IMR-90 (cell line): ENCODE measurements at places on chromosomes 3 and 15. TPM values are rescaled to one million over a fixed set of nuclear protein-coding genes. Genes with fewer than 3 reads are reported as not detected.

- DNase-seq, result peak; percentile 41
Observed at GRCh38 chr15:74252291-74252690, 16.2 kb downstream of the CCDC33 start.

GRCh38 chr15:63299943-63300575, 22.7 kb downstream of the APH1B start:
- no peak for DNase-seq

- DNase-seq, result peak; percentile 47
Observed at GRCh38 chr3:33417066-33417673, 23.0 kb downstream of the UBP1 start.

DNA sequence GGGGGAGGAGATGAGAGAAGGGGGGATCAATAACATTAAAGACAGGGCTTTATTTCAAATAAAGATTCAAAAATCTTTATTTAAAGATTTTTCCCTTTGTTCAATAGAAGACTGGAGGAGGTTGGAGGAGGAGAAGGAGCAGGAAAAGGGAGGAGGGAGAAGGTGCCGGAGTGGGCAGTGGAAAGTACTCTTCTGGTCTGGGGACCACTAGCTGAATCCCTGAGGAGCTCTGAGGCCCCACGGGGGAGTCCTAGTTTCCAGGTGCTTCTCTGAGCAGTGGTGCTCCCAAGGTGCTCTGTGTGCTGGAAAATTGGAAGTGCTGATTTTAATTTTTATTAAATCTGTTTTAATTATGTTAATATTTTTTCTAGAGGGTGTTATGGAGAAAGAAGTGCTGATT, 19.4 kb upstream of the SEMA4B start:
- DNase-seq, result no peak

DNA sequence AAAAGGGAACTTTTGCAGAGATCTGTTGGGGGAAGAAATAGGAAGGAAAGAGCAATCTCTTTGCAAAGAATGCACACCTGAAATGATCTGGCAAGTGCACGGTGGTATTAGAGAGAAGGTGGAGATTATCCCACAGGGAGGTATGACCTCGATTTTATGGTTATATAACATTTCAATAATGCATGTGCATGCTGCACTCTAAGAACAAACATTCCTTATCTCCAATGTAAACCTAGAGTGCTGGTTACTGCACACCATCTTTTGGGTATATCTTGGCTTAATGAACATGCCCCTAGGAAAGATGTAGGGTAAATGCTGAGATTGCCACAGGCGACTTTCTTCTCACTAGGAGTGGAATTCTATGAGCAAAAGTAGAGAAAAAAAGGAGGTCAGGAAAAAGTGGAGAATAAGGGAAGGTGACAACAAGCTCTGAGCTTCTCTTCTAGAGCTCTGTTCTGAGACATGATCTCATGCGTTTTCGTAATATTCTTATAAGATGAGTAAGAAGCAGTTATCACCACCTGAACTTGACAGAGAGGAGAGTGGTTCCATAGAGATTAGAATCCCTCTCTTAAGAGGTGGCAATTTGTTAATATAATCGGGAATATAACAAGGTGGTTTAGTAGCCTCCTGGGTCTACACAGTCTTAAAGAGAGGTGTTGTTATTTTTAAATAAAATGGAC, 117.5 kb upstream of the TMC3 start:
- peak; percentile 41 for DNase-seq

GRCh38 chr3:128557531-128558280, 64.7 kb upstream of the GATA2 start:
- DNase-seq, result no peak

- no peak for DNase-seq
Observed at GRCh38 chr3:57981483-57982087, 26.6 kb upstream of the FLNB start.

DNA sequence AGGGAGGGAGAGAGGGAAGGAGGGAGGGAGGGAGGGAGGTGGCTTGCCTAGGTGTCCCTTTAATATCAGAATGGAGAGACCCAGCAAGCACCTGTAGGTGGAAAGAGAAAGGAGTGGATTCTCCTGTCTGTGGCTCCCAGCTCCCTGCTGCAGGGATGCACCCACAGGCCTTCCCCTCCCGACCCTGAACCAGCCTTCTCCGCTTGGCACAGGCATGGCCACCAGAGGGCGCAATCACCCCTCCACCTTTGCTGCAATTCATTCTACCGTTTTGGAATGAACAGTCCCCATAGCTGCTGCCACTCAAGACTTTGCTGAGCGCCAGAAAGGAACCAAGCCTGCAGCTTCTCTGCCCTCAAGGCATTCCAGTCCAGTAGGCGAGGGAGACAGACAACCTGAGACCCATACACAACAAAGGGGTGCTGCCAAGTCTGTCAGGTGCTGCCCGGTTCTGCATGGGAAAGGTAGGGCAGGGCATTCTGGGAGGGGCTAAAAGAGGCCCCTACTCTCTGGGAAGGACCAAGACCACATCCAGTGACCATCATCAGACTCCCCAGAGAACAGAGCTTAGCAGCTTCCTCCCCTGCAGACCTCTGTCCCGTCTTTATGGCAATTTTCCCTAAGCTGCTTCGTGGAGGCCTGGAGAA, 4.9 kb downstream of the TLR9 start:
- DNase-seq, result peak; percentile 63

DNA sequence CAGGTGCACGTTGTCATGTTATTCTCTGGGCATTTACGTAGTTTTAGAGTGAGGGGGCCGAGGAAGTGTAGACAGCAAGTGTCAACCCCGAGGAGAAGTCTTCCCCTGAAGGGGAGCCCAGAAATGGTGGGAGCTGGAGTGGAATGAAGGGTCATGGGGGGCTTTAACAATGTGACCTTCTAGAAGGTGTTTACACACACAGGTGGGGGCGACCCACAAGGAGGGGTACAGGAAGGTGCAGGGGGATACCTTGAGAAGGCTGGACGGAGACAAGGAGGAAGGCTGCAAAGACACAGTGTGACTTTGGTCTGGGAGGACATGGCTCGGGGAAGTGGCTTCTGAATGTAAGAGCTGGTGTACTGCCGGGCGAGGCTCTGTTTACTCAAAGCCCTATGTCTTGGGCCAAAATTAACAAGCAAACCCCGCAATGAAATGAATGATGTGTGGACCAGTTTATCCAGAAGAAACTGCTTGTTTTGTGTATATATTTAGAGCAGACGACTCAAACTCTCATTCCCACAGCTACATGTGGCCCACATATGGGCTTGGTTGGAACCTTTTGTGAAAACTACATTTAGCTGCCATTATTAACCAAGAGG, 18.7 kb downstream of the TRPM1 start:
- DNase-seq, result peak; percentile 51

- DNase-seq, result no peak
Observed at GRCh38 chr15:95605098-95605497, 725.4 kb upstream of the NR2F2 start.

DNA sequence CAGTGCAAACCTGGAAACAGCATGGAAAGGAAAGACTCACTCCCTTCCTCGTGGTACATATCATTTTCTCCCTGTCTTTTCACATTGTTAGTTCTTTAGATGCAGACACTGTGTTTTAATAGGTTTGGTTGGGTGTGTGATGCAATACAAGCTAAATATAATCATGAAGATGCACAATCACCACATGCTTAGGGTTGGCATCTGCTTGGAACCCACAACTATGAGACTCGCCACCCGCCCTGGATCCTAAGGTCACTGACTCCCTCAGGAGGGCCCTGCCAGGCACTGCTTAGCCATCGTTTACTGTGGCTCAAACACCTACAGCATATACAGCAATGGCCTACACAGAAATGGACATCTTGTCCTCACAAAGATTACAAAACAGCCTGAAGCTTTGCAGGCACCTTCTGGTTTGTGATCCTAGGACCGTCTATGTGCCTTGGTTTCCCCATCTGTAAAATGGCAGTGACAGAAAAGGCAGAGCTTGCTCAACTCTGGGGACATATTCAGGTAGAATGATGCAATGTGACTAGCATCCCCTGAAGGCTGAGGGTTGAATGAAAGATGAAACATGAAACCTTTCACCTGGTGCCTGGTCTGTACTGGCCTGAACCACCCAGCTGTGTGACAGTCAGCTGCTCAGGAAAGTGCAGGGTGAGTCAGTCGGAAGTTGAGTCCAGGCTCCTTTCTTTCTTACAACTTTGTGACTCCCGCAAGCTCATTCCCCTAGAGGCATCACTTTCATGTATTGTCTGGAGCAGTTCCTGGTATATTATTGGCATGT, 123.6 kb upstream of the PFN2 start:
- peak; percentile 71 for DNase-seq

DNA sequence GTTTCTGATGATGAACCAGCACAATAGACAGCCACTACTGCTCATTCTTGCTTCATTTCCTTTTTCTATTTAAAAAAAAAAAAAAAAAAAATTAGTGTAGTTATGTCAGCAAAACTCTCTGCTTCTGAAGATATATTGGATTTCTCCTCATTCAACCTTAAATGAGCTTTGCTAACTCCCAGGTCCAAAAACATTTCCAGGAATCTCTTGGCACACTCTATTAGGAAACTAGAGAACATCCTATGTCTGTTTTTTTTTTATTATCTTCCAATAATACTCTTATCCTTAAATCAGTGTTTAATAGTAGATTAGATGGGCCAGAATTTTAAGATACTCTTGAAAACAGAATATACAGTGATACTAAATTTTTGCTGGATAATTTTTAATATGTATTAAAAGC, 398.0 kb downstream of the NAALADL2 start:
- no peak for DNase-seq

DNA sequence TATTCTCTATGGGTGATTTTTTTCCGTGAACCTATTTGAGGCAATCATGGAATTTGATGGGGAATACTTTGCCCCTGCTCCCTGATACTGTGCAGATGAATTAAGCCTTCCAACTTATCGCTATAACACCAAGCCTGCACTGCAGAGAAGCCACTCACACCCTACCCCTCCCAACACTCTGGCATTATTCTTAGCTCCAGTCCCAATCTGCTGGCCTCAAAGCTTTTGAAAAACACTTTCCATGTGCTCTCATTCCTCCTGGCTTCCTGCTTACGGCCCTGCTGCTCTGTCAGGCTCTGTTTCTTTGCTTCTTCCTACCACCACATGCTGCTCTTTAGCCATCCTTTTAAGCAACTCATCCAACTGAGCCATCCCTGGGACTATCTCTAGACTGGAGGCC, 327.8 kb upstream of the SLCO3A1 start:
- DNase-seq, result no peak

DNA sequence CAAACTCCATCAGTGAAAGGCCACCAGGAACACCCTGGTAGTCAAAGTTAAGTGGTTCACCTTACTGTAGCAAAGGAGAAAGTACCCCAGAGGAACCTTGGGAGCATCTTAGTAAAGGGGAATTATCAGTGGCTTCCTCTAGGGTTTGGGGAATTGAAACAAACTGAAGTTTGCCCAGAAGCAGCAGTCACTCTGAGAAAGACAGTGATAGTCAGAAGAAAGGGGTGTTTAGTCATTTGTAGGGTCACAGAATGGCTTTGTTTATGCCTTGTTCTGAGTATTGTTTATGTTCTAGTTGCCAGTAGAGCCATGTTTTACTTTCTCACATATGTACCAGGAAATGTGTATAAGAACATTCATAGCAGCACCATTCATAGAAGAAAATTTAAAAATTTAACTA, 93.8 kb downstream of the FHIT start:
- DNase-seq, result no peak

DNA sequence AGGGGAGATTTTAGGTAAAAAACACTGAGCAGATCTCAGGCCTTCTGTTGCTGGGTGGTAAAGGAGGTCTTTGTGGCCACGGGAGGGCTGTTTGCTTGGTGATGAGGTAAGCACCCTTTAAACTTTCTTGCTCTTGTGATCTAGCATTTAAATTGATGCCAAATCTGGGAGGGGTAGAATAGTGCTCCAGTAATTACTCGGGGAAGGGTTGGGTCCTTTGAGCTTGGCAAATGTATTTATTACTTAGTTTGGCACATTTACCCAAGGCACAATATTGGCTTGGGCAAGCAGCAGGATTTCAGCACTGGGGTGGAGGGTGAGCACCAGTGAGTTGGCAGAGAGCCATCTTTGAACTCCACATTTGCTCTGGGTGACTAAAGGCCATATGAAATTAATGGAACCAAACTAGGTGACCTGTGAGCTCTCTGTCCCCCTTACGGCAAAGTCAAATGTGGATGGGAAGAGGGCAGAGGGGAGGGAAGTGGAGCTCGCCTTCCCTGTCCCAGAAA, 185.9 kb upstream of the ONECUT1 start:
- DNase-seq, result no peak

The IRAK2 gene
- 6.9 and 7.8 TPM in 2 replicates for polyA plus RNA-seq

The FANCD2OS gene
- not detected in 2 replicates for polyA plus RNA-seq

The KLF15 gene
- 0.14 and 0.24 TPM in 2 replicates for polyA plus RNA-seq

The MRAS gene
- 48.1 and 60.6 TPM in 2 replicates for polyA plus RNA-seq

The BAHD1 gene
- 8.1 and 8.7 TPM in 2 replicates for polyA plus RNA-seq

The NR1I2 gene
- polyA plus RNA-seq, result not detected in 2 replicates

The GOLGA8A gene
- 21.4 and 33.8 TPM in 2 replicates for polyA plus RNA-seq
